ENCODE measurements at places on chromosomes 4 and X.

GRCh38 chr4:87018753-87019152 lies 83.9 kb downstream of the AFF1 start:
- no peak for DNase-seq

DNA sequence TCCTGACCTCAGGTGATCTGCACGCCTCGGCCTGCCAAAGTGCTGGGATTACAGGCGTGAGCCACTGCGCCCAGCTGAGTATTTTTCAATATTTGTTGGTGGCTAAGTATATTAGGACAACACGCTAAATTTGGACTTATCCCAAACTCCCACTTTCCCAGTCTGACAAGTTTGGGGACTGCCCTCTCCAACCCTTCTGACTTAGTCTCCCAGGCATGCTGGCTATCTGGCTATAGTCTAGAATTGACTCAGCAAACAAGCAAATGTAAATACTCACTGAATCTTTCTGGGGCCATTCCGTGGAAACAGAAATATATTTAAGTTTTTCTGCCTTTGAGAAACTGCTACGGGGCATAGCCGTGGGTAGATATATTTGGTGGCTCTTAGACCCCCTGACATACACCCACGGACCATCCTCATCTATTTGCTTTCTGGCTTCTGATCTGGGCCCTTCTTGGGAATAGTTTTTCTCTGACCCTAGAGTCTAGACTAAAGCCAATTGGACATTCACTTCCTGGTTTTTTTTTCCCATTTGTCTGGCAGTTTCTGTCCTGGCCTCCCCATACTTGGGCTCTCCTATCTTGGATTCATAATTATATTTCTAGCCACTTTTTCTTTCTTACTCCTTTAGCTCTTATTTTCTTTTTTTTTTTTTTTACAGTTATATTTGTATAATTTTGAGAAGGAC lies 11.3 kb upstream of the DOCK11 start:
- DNase-seq = no peak

DNA sequence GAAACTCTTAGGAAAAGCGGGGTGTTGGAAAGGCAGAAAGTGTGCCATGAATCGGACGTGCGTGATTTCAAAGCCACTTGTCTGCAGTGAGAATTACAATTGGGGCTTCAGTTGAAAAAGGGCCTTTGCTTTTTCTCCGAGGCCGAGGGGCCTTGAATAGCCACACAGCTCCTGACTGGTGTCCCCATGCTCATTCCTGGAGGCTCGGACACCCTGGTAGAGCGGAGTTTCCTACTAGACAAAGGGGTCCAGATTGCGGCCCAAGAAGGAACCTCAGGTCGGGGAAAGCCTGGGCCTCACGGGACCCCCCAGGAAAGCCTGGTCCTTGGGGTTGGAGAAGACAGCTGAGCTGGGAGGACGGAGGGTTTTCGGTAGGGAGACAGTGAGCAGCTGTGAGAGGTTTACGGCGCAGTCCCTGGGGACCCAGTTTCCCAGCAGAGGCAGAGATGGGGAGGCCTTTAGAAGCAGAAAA lies 3.0 kb upstream of the SHOX start:
- DNase-seq = no peak

GRCh38 chrX:15834827-15835595 lies 19.6 kb downstream of the AP1S2 start:
- peak; percentile 15 for DNase-seq

- DNase-seq = peak; percentile 47
Measured at GRCh38 chrX:65642914-65643491, 24.5 kb upstream of the MSN start.
